Karpas-422 (cell line): ENCODE measurements at places on chromosomes 16 and 17. TPM values are rescaled to one million over a fixed set of nuclear protein-coding genes. Genes with fewer than 3 reads are reported as not detected.

LMF1 gene
- total RNA-seq, result 12.2 and 16.7 TPM in 2 replicates

MARCHF10 gene
- total RNA-seq, result not detected in 2 replicates

NECAB2 gene
- not detected in 2 replicates for total RNA-seq

TMEM238L gene
- not detected in 2 replicates for total RNA-seq

EFNB3 gene
- not detected in 2 replicates for total RNA-seq

PRSS36 gene
- not detected in 2 replicates for total RNA-seq

YBX2 gene
- total RNA-seq, result not detected in 2 replicates
